Effector CD4-positive, alpha-beta T cell (primary cell): ENCODE measurements at places on chromosomes 11 and 22.

DNA sequence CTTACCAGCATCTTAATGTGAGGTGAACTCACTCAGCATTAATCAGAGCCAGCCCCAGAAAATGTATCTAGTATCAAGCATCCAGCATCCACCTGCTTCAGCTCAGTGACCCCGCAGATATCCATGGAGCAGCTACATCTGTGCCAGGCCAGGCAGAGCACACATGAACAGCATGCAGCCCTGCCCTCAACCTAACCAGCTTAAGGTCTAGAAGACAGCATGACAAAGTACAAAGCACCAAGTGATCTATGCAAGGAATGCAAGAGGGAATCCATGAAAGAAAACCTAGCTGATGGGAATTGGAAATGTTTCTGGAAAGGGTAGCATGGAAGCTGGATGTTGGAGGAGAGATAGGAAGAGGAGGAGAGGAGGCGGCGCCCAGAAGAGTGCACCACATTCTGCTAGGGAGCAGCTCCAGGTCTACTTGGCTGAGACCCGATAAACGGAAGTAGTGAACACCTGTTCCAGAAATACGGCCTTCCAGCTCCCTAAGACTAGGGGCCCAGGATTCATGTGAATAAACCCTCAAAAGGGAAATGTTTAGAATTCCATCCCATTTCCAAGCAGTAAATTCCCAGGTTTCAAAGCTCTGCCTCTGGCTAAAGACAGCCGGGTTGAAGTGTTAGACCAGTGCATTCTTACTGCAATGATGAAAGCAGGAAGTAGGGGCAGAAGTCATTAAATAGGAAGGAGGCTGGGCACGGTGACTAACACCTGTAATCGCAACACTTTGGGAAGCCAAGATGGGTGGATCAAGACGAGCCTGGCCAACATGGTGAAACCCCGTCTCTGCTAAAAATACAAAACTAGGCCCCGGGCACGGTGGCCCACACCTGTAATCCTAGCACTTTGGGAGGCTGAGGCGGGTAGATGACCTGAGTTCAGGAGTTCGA, 23.5 kb upstream of the L3MBTL2 start:
- no peak for DNase-seq

- no peak for DNase-seq
Observed at GRCh38 chr11:70862093-70862492, 390.3 kb downstream of the SHANK2 start.

DNA sequence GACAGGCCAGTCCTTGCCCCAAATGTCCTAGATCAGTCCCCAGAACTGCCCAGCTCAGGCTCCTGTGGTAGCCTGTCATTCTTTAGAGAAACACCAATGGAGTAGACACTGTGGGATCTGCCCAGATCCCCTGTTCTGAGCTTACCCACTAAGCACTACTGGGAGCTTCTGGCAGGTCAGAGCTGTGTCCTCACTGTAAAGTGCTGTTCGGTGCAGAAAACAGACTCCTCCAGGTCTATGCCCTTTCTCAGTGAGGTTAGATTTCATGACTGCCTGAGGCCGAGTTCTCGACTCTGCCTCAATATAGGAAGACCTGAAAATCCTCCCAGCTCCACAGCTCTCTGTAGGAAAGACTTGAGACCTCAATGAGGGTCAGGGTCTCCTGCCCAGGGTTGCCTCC, 67.5 kb upstream of the IGLL5 start:
- DNase-seq, result no peak

- no peak for DNase-seq
Observed at GRCh38 chr11:131498631-131499160, 128.3 kb downstream of the NTM start.

DNA sequence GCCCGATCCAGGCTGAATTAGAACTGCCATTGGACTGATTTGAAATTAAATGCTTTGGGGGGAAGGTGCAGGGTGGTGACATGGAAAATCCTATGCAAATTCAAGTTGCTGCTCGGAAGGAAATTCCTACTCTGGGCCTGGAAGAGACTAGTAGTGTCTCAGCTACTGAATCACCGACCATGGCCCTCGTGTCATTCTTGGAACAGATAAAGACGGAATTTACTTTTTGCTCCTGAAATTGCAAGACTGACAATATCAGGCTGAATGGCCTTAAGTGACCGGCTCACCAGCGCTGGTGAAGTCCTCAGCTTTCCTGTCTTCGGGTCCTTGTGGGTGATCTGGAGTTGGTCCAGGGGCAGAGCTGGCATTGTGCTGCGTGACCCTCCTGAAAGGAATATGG, 6.1 kb downstream of the ASCC2 start:
- DNase-seq, result no peak

DNA sequence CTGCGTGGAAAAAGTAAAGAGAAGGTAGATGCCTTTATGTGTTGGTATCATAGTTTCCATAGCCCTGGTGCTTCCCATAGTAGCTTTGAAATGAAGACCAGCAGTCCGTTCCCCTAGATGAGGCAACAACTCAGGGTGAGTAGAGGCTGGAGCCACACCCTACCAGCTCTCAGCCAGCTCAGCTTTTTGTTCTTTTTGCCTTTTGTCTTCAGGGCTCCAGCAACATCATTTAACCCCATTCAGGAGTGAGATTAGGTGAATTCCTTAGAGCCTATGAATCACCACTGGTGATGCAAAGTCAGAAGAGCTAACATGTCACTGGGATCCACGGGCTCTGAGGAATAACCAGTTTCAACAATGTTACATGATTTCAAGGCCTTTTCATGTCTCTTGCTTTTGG, 14.0 kb upstream of the SESN3 start:
- DNase-seq, result no peak

GRCh38 chr11:72605973-72606747, 68.1 kb downstream of the PDE2A start:
- DNase-seq, result no peak

GRCh38 chr11:70494559-70495350, 96.4 kb downstream of the CTTN start:
- DNase-seq, result no peak

DNA sequence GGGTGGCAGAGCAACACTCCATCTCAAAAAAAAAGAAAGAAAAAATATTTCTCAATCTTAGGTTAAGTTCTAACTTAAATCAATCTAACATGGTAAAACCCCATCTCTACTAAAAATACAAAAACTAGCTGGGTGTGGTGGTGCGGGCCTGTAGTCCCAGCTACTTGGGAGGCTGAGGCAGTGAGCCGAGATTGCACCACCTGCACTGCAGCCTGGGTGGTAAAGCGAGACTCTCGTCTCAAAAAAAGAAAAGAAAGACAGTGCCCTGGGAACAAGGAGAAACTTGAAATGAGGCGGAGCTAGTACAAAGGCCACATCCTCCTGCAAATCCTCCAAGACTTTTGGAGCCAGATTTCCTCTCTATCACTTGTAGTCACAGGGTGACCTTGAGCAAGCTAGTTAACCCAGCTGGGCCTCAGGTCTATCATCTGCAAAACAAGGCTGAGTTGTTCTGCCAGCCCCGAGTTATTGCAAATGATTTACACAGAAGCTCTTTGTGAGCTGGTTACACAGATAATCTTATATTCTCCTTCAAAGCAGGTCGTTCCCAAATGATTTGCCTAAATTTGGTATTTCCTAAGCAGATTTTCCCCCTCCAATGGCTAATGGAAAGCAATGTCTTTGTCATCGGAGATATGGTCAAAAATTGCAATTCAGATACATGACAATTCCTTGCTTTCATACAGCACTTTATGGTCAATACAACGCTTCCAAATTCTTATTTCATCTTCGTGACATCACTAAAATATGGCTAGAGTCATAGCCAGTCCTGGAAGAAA, 1.9 kb downstream of the ANKRD54 start:
- DNase-seq, result no peak

DNA sequence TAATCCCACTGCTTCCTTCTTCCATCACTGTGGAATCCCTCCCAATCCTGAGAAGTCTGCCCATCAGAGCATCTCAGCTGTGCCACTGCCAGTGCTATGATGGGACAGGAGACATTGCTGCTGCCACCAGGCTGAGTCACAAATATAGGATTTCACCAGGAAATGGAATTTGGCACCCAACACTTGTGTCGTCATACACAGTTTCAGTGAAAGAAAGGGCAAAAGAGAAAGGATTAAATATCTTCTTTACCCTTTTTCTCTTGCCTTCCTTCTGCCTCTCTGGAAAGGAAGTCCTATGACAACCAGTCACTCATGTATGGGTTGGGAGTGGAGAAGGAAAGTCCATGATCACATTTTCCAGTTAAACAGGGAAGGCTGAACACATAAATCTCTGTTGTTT, 133.4 kb downstream of the SPON1 start:
- no peak for DNase-seq
